Esophagus squamous epithelium (tissue), 5 donors: ENCODE measurements at places on chromosomes 5 and 9.

DNA sequence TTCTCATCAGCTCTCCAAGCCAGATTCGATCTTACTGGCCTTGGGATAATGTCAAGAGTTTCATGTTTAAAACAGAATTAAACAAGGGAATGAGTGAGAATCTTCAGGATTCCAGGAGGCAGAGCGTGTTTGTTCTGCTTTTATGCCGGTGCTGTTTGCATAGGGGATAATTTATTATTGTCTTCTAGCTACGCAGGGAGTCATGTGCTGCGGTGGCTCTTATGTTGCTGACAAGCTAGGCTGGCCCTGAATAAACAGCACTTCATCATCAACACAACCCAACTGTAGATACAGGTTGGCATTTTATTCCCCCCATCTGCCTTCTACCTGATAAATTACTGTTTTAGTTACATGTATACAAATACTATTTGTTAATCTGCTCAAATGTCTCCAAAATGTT, 47.1 kb upstream of the PCA3 start:
- DNase-seq: no peak

GRCh38 chr5:25128606-25129005, 483.8 kb upstream of the CDH10 start:
- DNase-seq: no peak

DNA sequence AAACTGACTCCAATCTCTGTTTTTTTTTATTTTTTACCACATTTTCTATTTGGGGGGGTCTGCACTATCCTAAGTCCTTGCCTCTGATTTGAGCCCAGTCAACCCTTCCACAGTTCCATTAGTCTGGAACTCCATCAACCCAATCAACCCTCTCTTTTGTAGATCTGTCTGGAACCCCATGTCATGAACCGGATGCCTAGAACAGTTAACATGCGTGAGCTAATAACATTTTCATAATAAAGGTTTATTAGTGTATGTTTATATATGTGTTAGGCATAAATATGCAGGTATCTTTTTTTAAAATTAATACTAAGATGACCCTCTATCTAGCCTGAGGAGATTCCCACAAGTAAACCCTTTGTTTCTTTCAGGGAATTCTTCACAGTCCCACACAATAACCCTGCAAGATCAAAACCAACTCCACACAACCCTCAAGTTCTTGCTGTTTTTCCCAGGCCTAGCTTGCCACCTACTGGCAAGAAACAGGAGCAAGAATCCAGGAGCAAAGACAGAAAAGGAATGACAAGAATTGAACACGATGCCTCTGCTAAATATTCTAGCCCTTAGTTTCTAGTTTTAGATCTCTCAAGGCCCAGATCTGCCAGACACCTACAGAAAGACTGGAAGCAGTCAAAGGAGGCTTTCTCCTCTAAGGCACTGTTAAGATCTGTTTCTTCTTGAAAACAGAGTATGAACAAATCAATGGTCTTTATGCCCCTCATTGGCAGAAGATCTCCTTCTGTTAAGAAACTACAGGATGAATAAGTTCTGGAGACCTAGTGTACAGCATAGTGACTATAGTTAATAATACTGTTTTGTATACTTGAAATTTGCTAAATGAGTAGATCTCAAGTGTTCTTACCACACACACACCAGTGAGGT, 100.4 kb downstream of the TRIM36 start:
- no peak for DNase-seq

- DNase-seq: no peak
These were observed 168.4 kb downstream of the TTLL11 start for GRCh38 chr9:121924700-121925099.

GRCh38 chr5:139473105-139473504, 2.3 kb downstream of the SMIM33 start:
- no peak for DNase-seq

DNA sequence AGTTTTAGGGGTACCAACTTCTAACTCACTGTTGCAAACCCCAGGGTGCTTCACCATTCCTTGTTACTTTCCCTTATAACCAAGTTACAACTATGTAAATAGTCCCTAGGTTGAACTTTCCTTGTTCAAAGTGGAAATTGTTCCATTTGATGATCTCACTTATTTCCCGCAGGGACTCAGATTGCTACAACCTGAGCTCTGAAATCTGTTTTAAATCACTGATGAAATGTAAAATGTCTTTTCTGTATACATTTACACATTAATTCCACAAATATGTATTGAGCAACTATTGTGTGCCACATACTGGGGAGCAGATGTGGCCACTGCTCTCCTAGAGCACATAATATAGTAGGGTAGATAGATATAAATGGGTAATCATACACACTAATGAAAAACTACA, 69.1 kb upstream of the TARS1 start:
- no peak for DNase-seq

DNA sequence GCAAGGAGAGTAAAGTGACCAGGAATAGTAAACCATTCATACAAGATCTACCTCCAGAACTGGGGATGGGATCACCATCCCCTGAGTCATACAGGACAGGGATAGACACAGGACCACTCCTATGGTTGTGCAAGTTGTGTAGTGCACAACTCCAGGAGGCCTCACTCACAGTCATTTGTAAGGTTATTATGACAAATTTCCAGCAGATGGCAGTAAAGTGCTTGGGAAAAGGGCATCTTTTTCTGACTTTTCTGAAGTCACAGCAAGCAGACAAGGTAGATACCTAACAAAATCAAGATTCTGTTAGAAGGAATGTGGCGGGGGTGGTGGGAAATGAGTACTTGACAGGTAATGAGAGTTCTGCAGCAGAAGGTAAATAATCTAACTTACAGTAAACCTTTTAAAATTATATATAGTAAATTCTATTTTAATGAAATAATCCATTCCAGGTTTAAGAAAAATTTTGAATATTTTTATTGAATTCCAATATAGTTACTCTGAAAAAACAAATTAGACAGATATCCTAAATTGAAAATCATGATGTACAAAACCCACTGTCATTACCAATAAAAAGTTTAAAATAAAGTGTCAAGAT, 16.7 kb upstream of the KIF27 start:
- DNase-seq: no peak

DNA sequence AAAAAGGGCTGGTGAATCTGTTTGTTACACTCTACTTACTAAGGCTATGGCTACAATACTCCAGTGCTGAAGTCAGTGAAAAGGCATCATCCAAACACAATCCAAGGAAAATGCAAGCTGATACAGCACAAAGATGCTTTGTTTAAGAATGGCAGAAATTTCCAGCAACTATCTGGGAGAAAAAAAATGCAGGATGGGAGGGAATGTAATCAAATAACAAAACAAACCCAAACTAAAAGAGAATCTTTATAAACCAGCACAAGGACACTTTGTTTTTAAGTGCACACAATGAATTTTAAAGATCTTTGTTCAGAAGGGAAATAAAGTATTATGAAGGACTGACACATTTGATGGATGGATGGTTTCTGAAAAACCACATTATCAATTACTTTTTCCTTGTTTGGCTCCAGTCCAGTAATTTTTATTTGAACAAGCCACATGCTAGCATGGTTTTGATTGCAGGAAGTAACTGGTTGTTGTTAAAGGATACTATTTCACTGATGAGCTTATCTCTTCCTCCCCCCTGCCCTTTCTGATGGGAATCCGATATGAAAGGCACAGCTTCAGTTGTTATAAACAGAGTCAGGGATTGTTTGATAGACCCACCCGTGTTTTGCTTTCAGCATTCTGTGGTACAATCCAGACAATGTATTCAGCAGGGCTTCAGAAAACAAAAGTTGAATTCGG, 12.1 kb upstream of the TLE4 start:
- DNase-seq: no peak
